Bronchial smooth muscle cell (primary cell): ENCODE measurements at places on chromosomes 3 and 15. TPM values are rescaled to one million over a fixed set of nuclear protein-coding genes. Genes with fewer than 3 reads are reported as not detected.

The SYNPR gene
- total RNA-seq = not detected in 2 replicates

The CHRM5 gene
- total RNA-seq = under 0.01 TPM in 1 of 2 replicates, not detected in the other

The CPNE9 gene
- total RNA-seq = under 0.01 TPM in 1 of 2 replicates, not detected in the other

The TMEM212 gene
- not detected in 2 replicates for total RNA-seq

The GPR156 gene
- total RNA-seq = 0.09 and 0.32 TPM in 2 replicates

The MAP3K13 gene
- 6.8 and 12.1 TPM in 2 replicates for total RNA-seq

The UTS2B gene
- 0.43 and 0.63 TPM in 2 replicates for total RNA-seq
